SK-N-MC (cell line): ENCODE measurements at places on chromosomes 7 and 10.

GRCh38 chr10:60282771-60283353, 106.8 kb downstream of the ANK3 start:
- no peak for DNase-seq

DNA sequence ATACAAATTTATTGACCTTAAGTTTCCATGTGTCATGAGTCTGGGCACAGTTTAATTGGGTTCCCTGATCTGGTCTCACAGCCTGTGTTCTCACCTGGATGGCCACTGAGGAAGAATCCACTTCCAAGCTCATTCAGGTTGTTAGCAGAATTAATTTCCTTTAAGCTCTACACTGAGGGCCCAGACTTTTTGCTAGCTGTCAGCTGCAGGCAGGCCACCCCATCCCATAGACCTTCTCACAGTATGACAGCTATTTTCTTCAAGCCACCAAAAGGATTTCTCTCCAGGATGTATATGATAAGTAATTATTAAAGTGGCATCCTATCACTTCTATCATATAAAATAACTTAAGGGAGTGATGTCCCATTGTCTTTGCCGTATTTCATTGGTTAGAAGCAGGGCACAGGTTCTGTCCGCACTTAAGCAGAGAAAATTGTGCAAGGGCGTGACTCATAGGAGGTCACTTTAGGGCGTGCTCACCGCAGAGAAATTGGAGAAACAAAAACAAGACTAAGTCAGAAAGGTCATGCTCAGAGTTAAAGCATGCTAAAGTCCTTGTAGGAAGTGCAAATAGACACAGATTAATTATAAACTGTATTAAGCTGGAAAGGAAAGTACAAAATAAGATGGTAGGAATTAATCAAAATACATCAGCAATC, 109.9 kb downstream of the AHR start:
- DNase-seq = no peak

GRCh38 chr7:907158-907980, 31.0 kb downstream of the GET4 start:
- DNase-seq = no peak

DNA sequence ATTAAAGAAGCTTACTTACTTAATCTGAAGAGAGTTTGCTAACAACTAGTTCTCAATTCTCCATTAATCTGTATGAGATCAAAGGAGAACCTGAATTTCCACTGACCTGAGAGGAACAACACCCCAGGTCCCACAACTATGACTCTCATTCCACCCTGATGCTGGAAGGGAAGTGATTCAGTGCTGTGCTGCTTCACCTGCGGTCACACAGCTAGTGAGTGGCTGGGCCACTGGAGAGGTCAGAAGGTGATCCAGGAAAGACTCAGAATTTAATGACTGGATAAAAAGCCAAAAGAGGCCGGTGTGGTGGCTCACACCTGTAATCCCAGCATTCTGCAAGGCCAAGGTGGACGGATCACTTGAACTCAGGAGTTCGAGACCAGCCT, 23.6 kb downstream of the SORBS1 start:
- DNase-seq = no peak

- DNase-seq = no peak
These were observed 81.8 kb downstream of the ADRA2A start for GRCh38 chr10:111158595-111158994.

GRCh38 chr10:62502995-62503613, 128.9 kb downstream of the ZNF365 start:
- DNase-seq = no peak
